Activated CD4-positive, alpha-beta T cell treated with anti-CD3 and anti-CD28 coated beads, Interleukin-2, amount 50 U/mL, for 4 hours (primary cell): ENCODE measurements at places on chromosomes 12 and 14.

- DNase-seq: no peak
Measured at GRCh38 chr14:66284346-66284745, 201.8 kb upstream of the CCDC196 start.

DNA sequence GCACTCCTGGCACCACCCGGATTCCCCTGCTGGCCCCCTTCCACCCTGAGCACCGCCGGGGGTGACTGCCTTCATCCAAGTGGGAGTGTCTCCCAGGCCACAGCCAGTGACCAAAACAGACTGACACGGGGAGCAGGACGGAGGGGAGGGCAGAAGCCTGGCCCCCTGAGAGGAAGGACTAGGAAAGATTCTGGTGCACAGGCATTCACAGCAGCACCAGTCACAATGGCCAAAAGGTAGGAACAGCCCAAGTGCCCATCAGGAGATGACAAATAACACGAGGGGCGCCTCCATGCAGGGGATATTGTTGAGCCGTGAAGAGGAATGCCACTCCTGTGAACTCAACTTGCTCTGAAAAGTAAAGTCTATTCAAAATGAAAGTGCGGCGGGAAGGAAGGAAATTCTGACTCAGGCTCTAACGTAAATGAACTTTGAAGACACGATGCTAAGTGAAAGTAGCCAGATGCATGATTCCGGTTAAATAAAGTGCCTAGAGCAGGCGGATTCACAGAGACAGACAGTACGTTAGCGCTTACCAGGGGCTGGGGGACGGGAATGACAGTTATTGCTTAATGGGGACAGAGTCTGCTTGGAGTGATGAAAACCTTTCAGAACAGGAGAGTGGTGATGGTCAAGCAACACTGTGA is 146.1 kb upstream of the NCOR2 start:
- DNase-seq: peak; percentile 59

- DNase-seq: peak; percentile 88
Measured at GRCh38 chr14:77760381-77761204, at the start of gene SNW1. Gene SNW1, minus strand, starts transcription at chr14:77761156. Its CDS starts 29 bp downstream, at chr14:77761127.

- no peak for DNase-seq
Measured at GRCh38 chr12:40168868-40169267, 55.9 kb upstream of the LRRK2 start.

GRCh38 chr14:68979722-68980451 is 785 bp upstream of the ACTN1 start:
- DNase-seq: no peak
